ENCODE measurements at places on chromosomes 16 and 17. TPM values are rescaled to one million over a fixed set of nuclear protein-coding genes. Genes with fewer than 3 reads are reported as not detected.

HOXB2 gene
- polyA plus RNA-seq: 2.0 TPM

RNF222 gene
- not detected for polyA plus RNA-seq

DNA sequence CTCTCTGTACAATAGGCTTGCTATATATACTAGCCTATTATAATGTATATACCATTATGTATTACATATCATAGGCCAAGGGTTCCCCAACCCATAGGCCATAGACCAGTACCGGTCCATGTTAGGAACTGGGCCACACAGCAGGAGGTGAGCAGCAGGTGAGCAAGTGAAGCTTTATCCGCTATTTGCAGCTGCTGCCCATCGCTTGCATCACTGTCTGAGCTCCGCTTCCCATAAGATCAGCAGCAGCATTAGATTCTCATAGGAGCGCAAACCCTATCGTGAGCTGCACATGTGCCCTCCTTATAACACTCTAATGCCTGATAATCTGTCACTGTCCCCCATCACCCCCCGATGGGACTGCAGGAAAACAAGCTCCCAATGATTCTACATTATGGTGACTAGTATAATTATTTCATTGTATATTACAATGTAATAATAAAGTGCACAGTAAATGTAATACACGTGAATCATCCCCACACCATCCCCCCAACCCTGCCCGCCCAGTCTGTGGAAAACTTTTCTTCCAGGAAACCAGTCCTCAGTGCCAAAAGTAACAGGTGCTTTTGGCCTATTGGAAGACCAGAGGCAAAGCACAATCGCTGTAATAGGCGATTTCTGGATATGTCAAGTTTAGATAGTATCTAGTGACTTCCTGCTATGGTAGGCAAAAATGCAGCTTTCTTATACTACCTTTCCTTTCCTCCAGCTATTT lies 84.1 kb downstream of the MYH11 start:
- H3K27me3 ChIP-seq: no peaks in the 10 kb centered on the region
- no peak for DNase-seq
- no peaks in the 10 kb centered on the region for H3K4me1 ChIP-seq

DNA sequence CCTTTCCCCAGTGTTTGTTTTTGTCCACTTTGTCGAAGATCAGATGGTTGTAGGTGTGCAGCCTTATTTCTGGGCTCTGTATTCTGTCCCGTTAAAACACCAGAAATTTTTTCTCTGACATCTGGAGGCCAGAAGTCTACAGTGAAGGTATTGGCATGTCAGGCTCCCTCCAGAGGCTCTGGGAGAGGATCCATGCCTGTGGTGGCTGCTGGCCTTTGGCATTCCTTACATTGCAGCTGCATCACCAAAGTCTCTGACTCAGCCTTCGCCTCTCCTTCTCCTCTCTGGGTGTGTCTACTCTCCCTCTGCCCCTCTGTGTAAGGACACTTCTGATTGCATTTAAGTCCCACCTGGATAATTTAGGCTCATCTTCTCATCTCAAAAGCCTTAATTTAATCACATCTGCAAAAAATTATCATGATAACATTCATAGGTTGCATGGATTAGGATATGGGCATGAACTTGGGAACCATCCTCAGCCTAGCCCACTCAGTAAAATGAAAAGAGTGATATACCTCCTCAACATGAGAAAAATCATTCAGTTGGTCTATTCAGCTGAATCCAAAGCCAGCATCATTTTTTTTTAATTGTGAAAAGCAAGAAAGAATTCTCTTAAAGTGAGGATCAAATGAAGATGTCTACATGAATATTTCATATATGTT lies 78.0 kb downstream of the MAP2K6 start:
- H3K4me1 ChIP-seq: no peaks in the 10 kb centered on the region
- no peak overlapping the region for H3K4me3 ChIP-seq

DNA sequence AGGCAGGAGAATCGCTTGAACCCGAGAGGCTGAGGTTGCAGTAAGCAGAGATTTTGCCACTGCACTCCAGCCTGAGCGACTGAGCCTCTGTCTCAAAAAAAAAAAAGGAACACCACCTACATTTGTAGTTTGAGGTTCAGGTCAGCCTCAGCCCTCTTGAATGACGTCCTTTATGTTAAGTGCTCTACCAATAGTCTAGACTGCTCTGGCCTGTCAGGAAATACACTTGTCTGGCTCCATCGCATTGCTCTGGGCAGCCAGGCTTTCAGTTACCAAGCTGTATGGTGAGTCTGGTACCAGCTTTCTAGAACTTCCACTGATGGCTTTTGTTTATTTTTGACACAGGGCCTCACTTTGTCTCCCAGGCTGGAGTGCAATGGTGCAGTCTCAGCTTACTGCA lies 11.4 kb downstream of the SOCS7 start:
- H3K4me1 ChIP-seq: peaks cover 24% of the 10 kb centered on the region
- DNase-seq: no peak
- H3K4me3 ChIP-seq: no peak overlapping the region
- no peak overlapping the region for H3K27ac ChIP-seq
- peaks cover 31% of the 10 kb centered on the region for H3K36me3 ChIP-seq

GRCh38 chr16:86505185-86505898 lies 5.0 kb upstream of the FOXF1 start:
- H3K4me1 ChIP-seq: peaks cover 24% of the 10 kb centered on the region
- H3K36me3 ChIP-seq: no peaks in the 10 kb centered on the region
- peaks cover 89% of the 10 kb centered on the region for H3K27me3 ChIP-seq
- DNase-seq: no peak
- no peak overlapping the region for H3K27ac ChIP-seq
- no peak overlapping the region for H3K4me3 ChIP-seq

Measured in heart left ventricle (tissue), 16 donors.